SHP77 treated with DMSO at 0.1 percent for 48 hours (cell line): ENCODE measurements at places on chromosomes 13 and 19.

DNA sequence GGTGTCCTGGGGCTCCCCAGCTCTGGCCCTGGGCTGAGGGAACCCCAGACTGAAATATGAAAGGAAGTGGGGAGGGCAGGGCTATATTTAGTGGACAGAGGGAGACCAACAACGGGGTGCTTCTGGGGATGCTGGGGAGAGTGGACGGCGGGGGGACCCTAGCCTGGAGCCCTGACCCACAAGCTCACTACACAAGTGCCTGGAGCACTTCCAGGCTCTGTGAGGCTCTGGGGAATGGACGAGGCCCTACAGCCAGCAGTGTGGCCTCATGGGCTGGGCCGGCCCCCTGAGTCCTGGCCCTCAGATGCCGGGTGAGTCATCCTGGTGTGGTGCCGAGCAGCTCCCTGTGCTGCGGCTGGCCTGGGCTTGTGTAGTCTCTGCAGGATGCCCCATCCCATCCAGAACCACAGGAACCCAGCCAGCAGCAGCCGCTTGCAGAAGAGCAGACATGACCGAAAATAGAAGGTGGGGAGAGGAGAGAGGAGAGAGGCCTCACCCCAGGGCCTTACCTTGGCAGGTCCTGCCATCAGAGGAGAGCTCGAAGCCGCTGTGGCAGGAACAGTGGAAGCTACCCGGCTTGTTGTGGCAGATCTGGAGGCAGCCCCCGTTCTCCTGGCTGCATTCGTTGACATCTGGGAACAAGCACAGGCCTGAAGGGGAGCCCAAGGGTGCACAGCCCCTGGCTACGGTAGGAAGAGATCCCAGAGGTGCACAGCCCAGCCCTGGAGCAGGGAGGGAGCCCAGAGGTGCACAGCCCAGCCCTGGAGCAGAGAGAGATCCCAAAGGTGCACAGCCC lies 26.1 kb downstream of the GAS6 start:
- no peak for DNase-seq

- DNase-seq = no peak
These were observed 101.0 kb downstream of the PAN3 start for GRCh38 chr13:28239374-28239773.

DNA sequence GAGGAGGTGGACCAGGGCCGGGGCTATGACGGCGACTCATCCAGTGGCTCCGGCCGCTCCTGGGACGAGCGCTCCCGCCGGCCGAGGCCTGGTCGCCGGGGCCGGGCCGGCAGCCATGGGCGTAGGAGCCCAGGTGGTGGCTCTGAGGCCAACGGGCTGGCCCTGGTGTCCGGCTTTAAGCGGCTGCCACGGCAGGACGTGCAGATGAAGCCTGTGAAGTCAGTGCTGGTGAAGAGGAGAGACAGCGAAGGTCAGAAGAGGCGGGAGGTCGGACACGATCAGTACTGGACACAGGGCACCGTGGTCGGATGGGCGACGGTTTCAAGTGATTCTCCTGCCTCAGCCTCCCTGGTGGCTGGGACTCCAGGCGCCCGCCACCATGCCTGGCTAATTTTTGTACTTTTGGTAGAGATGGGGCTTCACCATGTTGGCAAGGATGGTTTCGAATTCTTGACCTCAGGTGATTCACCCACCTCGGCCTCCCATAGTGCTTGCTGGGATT lies 22.3 kb downstream of the TJP3 start:
- DNase-seq = no peak

- no peak for DNase-seq
These were observed 104.7 kb downstream of the UBL3 start for GRCh38 chr13:29745704-29746103.

DNA sequence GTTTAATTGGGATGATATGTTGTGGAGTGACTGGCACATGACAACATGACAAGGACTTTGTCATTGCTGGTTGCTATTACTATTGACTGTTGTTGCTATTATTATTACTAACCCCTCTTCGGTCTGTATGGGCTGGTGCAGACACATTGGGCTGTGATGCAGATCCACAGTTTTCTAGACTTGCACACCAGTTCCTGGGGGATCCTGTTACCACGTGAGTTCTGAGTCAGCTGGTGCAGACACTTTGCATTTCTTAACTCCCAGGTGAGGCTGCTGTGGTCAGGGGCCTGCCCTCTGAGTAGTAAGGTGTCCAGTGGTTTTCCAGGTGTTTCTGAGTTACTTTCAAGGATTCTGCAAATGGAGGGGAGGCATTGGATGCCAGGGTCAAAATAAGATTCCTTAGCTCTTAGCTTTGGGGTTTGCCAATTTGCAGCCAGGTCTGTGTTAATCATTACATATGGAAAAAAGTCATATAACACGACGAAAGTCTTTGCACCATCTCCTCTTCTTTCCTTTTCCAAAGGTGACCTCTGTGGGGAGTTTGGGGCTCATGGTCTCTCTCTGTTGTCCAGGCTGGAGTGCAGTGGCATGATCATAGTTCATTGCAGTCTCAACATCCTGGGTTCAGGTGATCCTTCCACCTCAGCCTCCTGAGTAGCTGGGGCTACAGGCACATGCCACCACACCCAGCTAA lies 19.3 kb downstream of the BICRA start:
- no peak for DNase-seq
